ENCODE measurements at places on chromosomes 5 and 9.

GRCh38 chr9:89877051-89878002 is 272.5 kb downstream of the GADD45G start:
- DNase-seq = no peak

- DNase-seq = no peak
Measured at GRCh38 chr9:129232839-129233591, 55.0 kb upstream of the IER5L start.

GRCh38 chr9:71646131-71646530 is 122.2 kb downstream of the CEMIP2 start:
- no peak for DNase-seq

GRCh38 chr9:79572608-79573411 is 1.0 kb downstream of the TLE4 start:
- peak; percentile 40 for DNase-seq

DNA sequence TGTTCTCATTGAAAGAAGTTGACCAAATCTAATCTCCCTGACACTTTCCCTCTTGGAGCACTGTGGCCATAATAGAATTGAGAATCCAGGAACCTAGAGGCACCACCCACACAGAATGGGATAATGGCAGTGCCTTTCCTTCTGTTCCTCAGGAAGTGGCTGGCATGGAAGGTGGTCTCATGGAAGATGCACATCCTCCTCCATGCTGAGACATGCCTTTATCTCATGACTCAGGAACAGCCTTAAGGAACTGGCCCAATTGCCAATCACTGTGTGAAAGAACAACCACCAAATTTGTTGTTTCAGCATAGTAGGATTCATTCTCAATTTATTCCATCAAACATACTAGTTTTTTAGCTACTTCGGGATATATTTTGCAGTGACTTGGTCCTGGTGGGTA is 137.5 kb upstream of the RASGRF2 start:
- no peak for DNase-seq

- DNase-seq = peak; percentile 51
Measured at GRCh38 chr5:43190755-43191603, 1.0 kb upstream of the NIM1K start.

DNA sequence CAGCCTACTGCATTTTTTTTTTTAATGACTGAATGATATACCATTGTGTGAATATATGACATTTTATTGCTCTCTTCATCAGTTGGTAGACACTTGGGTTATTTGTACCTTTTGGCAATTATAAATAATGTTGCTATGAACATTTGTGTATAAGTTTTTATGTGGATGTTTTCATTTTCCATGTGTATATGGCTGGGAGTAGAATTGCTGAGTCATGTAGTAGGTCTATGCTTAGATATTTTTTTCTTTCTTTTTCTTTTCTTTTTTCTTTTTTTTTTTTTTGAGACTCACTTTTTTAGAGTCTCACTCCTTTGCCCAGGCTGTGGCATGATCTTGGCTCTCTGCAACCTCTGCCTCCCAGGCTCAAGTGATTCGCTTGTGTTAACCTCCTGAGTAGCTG is 32.9 kb upstream of the FAM120AOS start:
- DNase-seq = peak; percentile 38

GRCh38 chr5:169063316-169063953 is 237.5 kb downstream of the SLIT3 start:
- no peak for DNase-seq

DNA sequence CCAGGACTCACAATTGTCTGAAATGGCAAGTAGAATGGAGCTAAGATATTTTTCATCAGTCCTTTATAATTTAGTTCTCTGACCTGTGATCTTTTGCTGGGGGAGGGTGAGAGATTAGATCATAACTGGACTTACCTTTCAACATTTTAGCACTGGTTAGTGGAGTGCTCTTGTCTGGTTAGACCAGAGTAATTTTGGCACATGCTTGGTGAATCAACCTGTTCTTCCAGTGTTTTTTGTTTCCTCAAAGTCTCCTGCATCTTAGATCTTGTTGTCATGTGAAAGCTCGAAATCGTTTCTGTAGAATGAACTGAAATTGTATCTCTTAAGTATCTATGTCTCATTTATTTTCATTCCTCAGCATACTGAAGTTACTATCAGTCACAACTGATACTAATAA is 122.4 kb downstream of the TLE4 start:
- DNase-seq = no peak

GRCh38 chr5:165783024-165783423 is 2277.6 kb downstream of the MAT2B start:
- no peak for DNase-seq

GRCh38 chr9:121634329-121635261 is 16.8 kb upstream of the DAB2IP start:
- peak; percentile 13 for DNase-seq

GRCh38 chr5:73365301-73365853 is 83.2 kb downstream of the FOXD1 start:
- DNase-seq = peak; percentile 96

GRCh38 chr5:131810510-131811249 is 13.9 kb upstream of the FNIP1 start:
- peak; percentile 41 for DNase-seq

DNA sequence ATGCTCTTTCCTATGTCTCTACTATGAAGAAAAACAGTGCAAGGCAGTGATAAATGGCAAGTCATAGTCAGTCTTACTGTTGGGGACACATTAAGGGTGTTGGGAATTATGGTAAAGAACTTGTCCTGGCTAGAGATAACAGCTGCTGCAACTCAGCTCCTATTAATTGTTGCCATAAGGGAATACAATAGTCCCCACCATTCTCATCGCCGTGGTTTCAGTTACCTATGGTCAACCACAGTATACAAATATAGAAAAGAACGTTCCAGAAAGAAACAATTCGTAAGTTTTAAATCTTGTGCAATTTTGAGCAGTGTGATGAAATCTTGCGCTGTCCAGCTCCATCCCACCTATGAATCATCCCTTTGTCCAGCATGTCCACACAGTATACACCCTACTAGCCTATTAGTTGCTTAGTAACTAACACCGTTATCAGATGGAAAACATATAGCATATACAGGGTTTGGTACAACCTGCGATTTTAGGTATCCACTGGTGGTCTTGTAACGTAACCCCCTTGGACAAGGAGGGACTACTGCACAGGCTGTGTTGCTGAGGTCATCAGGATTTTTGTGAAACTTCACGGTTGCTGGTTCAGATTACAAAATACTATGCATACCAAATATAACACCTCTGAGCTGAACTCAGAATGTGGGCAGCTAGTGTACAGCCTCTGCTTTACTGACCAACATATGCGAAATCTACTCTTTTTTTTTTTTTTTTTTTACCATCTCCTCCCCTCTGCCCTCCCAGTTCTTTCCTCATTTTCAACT is 53.5 kb downstream of the ZFR start:
- peak; percentile 95 for DNase-seq

- peak; percentile 66 for DNase-seq
Measured at GRCh38 chr5:112142769-112143270, 276.3 kb downstream of the EPB41L4A start.

GRCh38 chr9:8653855-8654254 is 854.3 kb upstream of the DMAC1 start:
- no peak for DNase-seq

GRCh38 chr5:157563929-157564716 is 11.5 kb downstream of the ADAM19 start:
- DNase-seq = no peak
